ENCODE measurements at places on chromosomes 12 and 14.

- no peak for DNase-seq
These were observed 161.0 kb downstream of the CEP128 start for GRCh38 chr14:80780500-80780899.

DNA sequence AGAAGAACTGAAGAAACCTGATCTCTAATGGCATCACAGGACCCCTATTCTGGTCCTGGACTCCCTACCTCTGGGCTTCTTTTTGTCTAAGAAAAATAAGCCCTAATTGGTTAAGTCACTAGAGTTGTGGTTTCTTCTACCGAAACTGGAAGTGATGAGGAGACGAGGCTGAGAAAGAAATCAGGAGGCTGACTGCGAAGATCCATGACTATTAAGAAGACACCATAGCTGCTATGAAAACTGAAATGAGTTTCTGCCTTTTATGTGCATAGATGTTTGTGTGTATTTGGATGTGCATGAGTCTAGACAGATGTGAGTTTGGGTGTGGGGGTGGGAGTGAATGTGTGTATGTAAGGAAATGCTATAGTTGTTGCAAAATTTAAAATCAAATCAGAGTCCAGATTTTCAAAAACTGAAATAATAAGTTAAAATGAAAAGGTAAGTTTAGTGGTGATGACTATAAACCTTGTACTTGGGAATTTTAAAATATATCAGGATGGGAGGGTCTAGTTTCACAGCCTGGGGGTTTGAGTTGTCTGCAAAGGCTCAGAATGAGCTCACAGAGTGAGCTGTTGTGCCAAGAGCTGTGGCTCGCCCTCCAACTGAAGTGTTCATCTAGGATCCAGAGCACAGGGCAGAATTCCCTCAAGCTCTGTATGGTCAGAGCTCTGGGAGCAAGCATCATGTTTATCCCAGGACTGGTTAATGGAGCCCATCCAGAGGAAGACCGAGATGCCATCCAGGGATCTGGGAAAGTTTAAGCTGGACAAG, 94.9 kb downstream of the VCPKMT start:
- DNase-seq: no peak

- no peak for DNase-seq
These were observed 97.0 kb downstream of the TMEM30B start for GRCh38 chr14:61184112-61184511.

- no peak for DNase-seq
These were observed 224.9 kb downstream of the APAF1 start for GRCh38 chr12:98869886-98870503.

GRCh38 chr14:81831128-81831820, 297.6 kb upstream of the SEL1L start:
- DNase-seq: no peak

DNA sequence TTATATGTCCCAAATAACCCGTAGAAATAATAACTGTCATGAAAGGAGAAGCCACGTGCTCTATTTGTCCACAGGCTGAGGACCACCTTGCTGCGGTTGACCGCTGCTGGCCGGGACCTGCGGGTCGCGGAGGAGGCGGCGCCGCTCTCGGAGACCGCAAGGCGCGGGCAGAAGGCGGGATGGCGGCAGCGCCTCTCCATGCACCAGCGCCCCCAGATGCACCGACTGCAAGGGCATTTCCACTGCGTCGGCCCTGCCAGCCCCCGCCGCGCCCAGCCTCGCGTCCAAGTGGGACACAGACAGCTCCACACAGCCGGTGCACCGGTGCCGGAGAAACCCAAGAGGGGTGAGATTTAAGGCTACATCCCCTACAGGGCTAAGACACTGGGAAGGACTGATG, 21.0 kb downstream of the RPGRIP1 start:
- no peak for DNase-seq

DNA sequence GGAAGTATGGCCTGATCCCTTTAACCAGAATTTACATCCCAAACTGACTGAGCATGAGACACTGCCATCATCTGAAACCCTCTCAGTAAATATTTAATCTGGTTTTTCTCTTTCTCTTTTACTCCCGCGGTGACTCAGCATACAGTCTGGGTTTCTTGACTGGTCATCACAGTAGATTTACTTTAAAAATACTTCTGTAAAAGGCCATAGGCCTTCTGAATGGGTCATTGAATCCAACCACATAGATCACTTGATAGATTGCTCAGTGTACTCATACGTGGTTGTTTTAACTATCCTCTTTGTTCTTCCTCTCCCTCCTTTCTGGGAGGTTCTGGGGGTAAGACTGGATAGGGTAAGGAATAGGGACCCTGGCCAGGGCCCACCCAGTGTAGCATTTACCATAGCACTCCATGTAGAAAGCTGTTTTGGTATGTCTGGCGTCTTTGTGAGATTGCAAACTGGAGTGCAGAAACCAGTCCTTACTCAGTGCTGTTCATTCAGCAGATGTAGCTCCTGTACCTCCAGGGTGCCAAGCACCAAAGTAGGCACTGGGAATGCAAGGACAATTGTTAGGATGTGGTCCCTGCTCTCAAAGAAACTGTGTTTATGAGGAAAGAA, 165.7 kb downstream of the SRGAP1 start:
- DNase-seq: no peak

DNA sequence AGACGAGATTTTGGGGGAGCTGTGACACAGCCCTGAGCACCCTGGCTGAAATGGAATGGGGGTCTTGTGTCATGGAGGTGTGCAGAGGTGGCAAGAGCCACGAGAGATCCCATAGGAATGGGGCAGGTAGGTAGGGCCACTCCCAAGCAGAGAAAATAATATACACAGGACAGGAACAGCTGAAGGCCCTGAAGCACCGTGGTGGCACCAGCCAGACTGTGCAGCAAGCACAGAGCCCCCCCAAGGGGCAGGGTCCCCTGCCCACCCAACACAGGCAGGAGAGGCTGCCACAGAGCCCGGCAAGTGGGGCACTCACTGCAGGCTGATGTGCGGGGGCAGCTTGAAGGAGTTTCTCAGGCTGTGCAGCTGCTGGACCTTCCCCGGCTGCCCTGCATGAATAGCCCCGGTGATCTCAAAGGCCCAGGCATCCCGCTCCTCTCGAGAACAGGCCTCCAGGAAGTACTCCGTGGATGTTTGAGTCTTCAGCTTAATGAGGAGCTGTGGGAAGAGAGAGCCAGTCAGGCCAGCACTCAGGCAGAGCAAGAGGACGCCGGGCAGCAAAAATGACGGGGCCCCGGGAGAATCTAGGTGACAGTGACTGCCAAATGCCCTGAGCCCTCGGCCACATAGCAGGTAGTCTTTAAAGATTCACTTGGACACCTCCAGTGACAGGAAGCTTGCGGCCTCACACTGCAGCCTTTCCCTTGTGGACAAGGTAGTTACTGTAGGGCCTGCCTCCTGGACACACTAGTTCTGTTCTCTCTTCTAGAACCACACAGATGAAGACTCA, 16.7 kb downstream of the PLEK2 start:
- DNase-seq: no peak

DNA sequence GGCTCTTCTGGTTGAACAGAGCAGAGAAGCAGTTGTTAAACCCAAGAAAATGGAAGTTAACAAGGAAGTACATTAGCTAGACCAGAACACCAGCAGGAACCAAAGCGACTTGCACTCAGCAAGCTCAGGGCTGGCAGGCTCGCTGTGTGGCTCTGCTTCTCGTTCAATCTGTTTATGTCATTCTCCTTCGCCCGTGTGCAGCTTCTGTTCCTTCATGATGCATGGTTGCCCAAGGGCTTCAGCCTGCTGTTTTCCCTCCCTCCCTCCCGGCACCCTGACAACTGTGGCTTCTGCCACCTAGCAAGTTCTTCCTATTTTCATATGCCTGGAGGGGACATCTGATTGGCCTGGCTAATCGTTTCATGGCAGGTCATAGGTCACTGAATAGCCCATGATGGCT, 25.3 kb downstream of the PIGH start:
- DNase-seq: no peak

- DNase-seq: no peak
These were observed 168.0 kb upstream of the HMGA2 start for GRCh38 chr12:65656156-65656882.

GRCh38 chr12:41992022-41992421, 152.7 kb downstream of the GXYLT1 start:
- no peak for DNase-seq

DNA sequence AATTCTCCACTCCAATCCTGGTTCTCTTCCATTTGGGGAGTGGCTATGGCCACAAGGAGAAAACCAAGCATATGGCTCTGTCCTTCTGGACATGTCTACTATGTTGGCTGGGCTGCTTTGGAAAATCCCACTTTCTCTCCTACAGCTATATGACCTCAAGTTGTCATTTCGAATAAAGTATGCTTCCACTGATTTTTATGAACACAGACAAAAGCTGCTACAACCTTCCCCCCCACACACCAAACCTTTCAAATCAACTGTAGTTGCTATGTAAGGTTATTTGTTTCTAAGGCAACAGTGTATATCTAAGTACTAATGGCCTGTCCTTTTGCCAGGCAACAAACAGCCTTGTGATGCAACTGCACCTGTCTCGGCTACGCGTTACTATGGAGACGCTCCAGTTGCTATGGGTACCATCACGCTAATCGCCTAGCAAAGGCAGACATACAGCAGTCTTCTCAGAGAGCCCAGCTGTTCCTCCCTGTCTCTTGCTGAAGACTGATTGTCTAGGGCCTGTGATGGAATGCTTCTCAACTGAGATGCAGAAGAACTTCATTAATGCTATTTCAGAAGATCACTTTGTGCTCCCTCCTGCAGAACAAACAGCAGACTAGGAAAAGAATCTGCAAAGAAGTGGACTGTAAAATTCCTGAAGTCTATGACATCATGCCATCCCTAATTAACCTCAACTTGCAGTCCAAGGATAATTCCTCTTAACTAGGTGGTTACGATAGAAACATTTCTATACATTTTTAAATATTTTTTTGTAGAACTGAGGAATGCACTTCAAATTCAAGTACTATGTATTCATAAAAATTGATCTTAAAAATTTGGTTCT, 67.6 kb downstream of the FOXN3 start:
- peak; percentile 72 for DNase-seq

DNA sequence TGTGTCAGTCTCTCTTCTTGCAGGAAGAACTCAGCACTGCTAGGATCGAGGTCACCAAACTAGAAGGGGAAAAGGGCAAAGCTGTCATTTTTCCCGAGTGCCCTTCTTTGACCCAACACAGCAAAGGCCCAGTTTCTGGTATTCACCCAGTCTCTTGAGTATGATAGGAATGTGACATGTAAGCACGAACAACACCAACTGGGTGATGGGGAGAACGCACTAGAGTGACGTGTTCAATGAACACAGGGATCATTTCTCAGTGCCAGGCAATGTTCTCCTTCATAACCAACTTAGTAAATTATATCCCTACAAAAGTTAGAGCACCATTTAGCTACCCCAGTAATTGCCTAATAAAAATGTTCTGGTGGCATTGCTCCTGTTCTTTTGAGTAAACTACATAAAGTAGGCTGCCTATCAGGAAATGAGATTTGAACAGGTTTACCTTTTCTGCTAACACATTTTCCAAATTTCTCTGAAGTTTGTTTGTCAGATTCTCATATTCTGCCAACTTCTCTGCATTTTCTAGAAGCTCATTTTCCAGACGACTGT, 64.5 kb downstream of the NIN start:
- DNase-seq: no peak

GRCh38 chr12:121980191-121980891, 41.3 kb upstream of the BCL7A start:
- no peak for DNase-seq

DNA sequence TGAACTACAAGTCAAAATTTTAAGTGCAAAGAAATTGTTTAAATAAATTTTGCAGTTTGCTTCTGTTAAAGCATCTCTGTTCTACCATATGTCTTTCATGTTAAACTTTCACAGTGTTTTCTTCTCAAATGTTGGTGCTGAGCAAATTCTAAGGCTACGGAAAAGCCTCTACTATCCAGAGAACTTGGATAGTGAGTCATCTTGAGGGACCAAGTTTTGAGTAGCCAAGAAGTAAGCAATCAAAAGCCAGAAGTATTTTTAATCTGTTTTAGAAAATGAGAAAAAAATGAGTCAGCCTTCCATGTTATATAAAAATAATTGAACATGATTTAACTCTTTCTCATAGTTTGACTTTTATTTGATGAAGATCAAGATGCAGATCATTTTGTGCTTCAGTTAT, 3.3 kb downstream of the BRMS1L start:
- DNase-seq: no peak

GRCh38 chr14:69953266-69953915, 74.2 kb downstream of the SMOC1 start:
- no peak for DNase-seq

- no peak for DNase-seq
These were observed 130.0 kb downstream of the SLC15A4 start for GRCh38 chr12:128693771-128694170.

DNA sequence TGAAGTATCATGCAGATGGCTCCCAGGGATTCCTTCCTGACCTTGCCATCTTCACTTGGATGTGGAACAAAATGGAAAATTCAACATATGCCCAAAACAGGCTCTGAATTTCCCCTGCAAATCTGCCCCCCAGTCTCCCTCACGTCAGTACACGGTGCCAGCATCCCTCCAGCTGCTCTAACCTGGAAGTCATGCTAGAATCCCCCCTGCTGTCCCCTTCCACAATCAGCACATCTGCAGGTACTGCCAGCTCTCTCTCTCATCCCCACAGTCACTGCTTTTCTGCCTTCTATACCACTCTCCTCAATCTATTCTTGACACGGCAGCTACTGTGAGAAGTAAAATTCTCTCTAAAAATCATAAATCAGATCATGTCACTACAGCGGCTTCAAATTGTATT, 21.6 kb downstream of the GALNT6 start:
- no peak for DNase-seq

DNA sequence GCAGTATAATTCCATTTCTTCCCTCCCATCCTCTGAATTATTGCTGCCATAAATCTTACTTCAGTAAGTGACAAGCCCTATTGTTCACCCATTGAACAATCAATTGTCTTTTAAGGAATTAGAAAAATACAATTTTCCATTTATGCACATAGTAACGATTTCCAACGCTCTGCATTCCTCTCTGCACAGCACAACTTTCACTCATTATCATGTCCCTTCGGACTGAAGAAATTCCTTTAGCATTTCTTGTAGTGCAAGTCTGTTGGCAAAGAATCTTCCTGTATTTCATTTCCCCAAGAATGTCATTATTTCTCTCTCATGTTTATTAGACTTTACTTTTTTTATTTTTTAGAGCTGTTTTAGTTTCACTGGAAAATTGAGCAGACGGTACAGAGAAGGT, 252.1 kb upstream of the RTL1 start:
- DNase-seq: no peak
